ENCODE measurements at places on chromosomes 11 and 22.

DNA sequence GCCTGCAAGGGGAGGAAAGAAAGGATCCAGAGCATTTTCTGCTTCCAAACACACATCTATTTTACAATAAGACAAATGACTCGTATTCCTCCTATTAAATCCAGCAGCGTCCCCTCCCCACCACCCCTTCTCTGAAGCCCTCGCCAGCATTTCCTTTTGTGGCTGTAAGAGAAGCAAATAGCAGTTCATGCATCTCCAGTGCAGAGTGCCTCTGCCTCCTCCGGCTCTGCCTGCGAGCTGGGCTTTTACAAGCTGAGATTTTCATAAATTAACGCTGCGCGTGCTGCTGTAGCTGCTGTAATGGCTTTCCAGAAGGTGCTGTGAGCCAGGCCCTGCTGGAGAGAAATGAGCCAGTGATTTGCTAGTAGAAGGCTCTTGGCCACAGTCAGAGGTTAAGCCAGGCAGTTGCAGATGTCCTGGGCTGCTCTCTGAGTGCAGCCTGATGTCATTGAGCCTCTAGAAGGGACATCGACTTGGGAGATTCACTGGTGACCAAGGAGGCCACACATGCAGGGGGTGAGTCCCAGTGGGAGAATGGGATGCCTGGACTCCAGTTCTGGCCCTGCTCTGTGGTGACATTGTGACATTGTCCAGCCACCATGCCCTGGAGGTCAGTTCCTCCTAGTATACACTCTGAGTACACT lies 134.5 kb upstream of the NAV2 start:
- DNase-seq: no peak

GRCh38 chr11:20367313-20367948 lies 3.9 kb downstream of the HTATIP2 start:
- peak; percentile 71 for DNase-seq

GRCh38 chr11:119447664-119448242 lies 24.8 kb upstream of the THY1 start:
- DNase-seq: no peak

GRCh38 chr22:19776433-19777031 lies 16.0 kb downstream of the TBX1 start:
- DNase-seq: no peak

DNA sequence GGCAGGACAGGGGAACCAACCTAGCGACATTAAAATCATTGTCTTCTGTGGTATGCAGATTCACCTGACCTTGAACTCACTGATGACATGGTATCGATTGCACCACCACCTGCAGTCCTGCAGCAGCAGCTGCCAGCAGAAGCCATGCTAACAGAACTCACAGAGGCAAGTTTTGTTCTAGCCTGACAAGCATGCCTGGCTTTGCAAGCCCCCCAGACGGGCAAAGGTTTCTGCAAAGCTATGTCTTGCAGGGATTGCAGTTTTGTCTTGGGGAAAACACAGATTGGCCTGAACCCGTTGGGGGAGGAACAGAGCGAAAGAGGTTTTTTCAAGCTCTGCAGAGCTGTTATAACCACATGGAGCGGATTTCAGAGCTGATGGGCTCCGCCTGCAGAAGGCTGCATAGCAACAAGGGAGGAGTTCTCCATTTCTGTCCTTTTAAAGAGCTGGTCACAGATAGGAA lies 221.0 kb downstream of the HIPK3 start:
- no peak for DNase-seq

- no peak for DNase-seq
Measured at GRCh38 chr11:121086866-121087265, 14.2 kb upstream of the TECTA start.

All from RCC 7860 (cell line).